Kidney (tissue), 22 donors: ENCODE measurements at places on chromosomes 6 and 20.

- DNase-seq = no peak
Observed at GRCh38 chr6:118663993-118664985, 12.9 kb upstream of the CEP85L start.

GRCh38 chr6:11139051-11139960 lies 27.8 kb upstream of the ERVFRD-1 start:
- no peak for DNase-seq

DNA sequence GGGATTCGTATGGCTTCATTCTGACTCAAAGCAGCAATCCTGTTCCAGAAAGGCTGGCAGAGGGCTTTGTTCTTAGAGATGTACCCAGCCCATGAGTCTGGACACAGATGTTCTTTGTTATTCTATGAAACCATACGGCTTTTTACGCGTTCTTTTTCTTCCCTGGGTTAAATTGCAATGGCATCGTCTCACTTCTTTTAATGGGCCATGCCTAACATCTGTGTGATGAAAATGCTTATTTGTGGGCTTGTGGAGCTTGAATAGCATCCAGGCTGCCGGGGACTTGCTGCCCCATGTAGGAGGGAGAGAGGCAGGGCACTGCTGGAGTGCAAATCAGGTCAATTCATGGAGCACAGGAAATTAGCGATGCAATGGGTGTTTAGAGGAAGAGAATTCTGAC lies 19.4 kb downstream of the FAM50B start:
- DNase-seq = peak; percentile 21

DNA sequence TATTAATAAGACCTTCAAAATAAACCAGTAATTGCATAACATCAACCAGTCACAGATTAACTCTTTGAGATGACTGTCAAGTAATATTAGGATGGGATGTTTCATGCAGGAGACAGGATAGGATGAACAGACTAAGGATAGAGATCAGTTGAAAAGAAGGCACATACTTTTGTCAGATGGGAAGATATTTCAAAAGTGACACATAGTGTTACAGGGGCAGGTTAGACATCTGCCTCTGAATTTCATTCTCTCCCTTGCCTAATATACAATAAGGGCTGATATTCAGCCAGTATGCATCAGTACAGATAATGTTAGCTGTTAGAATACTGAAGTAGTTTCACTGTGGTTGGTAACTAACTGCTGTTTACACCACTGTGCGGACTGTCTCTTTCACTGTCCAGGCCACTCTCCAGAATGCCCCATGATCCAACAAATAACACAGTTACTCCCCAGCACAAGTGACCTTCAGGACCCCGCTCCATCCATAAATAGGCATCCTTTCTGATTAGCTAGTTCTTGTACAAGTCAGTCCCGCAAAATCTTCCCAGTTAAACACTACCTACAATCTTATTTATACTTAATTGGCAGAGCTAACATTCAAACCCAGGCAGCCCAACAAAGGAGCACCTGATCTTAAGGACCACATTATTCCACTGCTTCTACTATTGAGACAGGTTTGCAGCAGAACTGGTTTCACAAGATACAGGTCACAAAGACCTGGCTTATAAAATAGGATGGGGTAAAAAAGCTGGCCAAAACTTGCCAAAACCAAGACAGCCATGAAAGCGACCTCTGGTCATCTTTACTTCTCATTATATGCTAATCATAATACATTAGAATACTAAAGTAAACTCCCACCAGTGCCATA lies 21.9 kb upstream of the PLN start:
- no peak for DNase-seq

GRCh38 chr6:135796643-135797305 lies 54.7 kb upstream of the PDE7B start:
- DNase-seq = no peak

DNA sequence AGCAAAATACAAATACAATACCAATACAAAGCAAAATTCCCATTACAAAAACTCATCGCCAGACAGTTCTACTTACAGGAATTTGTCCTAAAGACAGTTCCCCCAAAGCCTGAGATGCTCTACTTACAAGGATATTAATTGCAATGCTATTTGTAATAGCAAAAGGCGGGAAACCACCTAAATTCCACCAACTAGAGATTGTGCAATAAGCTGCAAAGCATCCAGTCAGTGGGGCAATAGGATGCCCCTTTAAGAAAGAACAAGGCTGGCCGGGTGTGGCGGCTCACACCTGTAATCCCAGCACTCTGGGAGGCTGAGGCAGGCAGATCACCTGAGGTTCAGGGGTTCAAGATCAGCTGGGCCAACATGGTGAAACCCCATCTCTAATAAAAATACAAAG lies 39.1 kb downstream of the FAM209B start:
- no peak for DNase-seq

DNA sequence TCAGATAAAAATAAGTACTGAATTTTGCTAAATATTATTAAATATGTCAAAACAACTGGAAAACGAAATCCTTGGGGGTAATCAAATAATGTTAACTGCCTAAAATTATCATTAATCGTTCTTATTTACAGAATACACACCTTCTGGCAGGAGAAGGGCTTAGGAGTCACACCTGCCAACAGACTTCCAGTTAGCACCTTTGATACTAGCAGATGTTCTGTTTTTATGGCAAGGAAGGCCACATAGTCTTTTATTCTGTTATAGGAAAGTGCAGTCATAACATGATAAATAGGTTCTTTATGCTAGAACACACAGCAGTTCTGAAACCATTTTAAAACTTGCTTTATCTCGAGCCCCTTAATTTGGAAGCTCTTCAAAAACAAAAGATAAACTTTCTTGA lies 464.1 kb downstream of the UTRN start:
- no peak for DNase-seq

DNA sequence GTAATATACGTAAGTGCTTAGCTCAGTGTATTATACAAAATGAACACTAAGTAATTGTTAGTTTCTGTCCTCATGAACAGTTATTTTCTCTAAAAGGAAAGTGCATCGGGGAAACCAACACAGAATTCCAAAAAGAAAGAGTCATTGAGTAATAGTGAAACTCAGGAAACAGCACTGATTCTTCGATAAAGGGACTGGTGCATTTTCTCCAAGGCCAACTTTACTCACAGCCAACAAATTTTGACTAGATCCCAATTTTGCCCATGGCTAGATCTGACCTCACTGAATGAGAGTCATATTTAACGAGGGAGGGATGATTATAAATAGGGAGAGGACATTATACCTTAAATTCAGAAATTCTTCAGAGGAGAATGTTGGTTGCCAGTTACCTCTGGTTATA lies 390.9 kb upstream of the NRSN1 start:
- DNase-seq = no peak

GRCh38 chr20:45933266-45934045 lies 1.0 kb upstream of the PCIF1 start:
- DNase-seq = peak; percentile 87

DNA sequence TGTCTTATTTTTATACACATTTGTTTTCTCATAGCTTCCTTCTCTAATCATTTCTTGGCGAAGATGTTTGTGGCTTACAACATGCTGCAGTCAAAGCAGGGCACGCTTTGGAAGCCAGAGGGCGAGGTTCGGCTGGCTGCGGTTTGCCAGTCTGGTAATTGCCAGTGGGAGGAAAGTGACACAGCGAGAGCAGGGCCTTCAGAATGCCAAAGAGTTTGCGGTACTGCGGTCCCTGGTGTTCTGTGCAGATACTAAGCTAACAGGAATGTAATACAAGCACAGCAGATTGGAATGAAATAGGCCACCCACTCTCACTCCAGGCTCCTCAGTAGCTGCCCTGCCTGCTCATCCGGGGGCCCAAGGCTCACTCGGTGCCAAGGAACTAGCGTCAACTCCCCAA lies 58.7 kb upstream of the TGM3 start:
- DNase-seq = peak; percentile 60

DNA sequence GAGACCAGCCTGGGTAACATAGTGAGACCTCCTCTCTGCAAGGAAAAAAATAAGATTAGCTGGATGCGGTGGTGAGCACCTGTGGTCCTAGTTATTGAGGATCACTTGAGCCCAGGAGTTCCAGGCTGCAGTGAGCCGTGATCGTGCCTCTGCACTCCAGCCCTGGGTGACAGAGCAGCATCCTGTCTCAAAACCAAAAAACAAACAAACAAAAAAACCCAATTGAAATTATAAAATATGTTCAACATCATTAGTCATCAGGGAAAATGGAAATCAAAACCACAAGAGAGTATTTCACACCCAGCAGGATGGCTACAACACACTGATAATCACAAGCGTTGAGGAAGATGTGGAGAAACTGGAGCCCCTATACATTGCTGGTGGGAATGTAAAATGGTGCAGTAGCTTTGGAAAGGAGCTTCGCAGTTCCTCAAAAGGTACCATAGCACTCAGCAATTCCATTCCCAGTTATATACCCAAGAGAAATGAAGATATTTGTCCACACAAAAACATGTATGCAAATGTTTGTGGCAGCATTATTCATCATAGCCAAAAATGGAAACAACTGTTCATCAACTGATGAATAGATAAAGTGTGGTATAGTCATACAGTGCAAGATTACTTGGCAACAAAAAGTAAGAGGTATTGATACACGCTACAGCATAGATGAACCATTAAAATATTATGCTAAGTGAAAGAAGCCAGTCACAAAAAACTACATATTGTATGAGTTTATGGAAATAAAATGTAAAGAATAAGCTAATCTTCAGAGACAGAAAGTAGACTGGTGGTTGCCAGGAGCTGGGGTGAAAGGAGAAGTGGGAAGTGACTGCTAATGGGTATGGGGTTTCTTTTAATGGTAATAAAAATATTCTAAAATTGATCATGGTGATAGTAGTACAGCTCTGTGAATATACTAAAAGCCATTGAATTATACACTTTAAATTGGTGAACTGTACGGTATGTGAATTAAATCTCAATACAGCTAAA lies 38.7 kb upstream of the RIPOR2 start:
- no peak for DNase-seq

DNA sequence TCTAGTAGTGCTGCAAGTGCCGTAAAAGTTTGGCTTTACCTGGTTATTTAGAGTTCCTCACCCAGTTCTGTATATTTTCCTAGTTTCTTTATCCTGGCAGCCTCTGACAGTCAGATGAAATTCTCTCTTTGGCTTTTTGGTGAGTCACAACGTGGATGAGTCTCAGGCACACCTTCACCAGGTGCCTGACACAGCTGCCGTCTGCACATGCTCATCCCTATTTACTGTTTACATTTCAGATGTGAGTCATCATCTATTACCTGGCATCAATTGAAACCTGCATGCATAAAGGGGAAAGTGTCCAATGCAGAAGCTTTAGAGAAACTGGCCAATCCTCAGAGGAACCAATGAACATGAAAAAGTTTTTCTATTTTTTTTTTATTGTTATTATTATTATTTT lies 33.3 kb upstream of the ADGRF4 start:
- no peak for DNase-seq

- no peak for DNase-seq
Observed at GRCh38 chr6:43801495-43802181, 31.6 kb downstream of the VEGFA start.

GRCh38 chr20:38172408-38172807 lies 7.3 kb upstream of the TGM2 start:
- DNase-seq = no peak

- DNase-seq = no peak
Observed at GRCh38 chr20:33853507-33853813, 42.3 kb downstream of the CHMP4B start.

DNA sequence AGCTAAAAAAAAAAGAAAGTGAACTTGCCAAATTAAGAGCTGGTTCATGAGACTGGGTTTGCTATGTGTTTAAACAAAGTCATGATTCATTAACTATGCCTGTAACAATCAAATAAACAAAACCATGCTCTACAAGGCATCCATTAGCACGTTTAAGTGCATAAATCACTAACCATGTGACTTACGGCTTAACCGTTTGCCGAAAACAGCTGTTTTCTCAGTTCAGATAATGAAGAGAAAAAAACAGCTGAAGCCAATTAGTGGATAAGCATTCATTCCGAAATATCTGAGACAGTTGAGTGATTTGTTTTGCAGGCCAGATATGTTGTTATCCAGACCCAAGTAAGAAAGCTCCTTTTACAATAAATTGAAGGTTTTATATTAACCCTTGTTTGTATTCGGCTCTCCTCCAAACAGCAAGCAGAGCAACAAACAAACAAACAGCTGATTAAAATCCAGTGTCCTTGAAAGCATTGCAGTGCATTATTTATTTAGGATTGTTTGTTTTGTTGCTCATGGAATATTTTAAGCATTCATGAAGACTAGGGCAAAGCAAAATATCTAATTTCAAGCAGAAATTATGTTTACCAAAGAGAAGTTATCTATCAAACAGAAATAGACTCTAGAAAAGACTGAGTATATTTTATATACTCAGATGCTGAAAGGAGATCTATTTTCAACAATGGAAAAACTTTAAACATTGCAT lies 343.5 kb downstream of the RFPL4B start:
- DNase-seq = peak; percentile 80

DNA sequence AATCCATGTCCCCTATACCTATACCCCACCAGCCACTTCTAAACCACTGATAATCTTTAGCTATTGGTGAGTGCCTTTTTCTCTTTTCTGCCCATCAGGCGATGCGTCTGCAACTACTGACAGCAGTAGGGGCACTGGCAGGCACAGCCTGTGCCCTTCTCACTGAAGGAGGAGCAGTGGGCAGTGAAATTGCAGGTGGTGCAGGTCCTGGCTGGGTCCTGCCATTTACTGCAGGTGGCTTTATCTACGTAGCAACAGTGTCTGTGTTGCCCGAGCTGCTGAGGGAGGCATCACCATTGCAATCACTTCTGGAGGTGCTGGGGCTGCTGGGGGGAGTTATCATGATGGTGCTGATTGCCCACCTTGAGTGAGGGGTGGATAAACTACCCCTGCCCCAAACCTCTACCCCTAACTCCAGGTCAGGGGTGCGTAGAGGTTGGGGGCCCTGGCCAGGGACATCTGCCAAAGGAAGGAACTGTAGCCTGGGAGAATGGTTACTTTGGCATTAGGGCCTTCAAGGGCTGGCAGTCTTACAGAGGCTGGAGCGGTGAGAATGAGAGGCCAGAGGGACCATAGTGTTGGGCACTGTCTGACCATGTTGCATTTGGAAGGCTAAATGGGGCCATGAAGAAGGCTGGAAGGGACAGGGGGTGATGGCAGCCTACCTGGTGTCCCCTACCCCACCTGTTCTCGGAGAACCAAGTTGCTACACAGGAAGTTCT lies 851 bp upstream of the HSD17B8 start:
- no peak for DNase-seq

- DNase-seq = no peak
Observed at GRCh38 chr20:5662769-5663168, 87.4 kb upstream of the SHLD1 start.

DNA sequence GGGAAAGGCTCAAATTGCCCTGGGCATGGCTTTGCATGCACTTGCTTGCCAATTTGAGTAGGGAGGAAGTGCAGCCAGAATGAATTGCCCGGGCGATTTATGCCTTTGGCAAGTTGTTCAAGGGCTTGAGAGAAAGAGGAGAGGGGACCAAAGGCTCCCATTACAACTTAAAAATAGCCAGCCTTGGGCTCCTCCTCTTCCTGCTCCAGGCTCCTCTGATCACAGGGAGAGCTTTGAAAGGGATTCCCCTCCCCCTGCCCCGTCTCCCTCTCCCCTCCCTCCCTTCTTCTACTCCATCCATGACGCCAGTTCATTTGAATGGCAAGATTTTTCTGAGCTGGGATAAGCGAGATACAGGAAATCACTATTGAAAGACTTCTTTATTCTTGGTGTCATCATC lies 304.9 kb upstream of the JAG1 start:
- DNase-seq = peak; percentile 83

GRCh38 chr6:15522026-15522425 lies 140.8 kb downstream of the DTNBP1 start:
- peak; percentile 33 for DNase-seq

GRCh38 chr6:110456694-110457093 lies 19.7 kb downstream of the SLC22A16 start:
- no peak for DNase-seq
